ENCODE measurements at places on chromosomes 6 and 20.
A peak's percentile ranks its signal among the peaks of the same experiment; 100 is the strongest.

- no peak for DNase-seq
Measured at GRCh38 chr20:53515749-53516148, 77.9 kb downstream of the ZNF217 start.

GRCh38 chr20:7171911-7172310 lies 404.4 kb downstream of the BMP2 start:
- peak; percentile 57 for DNase-seq

GRCh38 chr6:148538261-148539190 lies 195.9 kb downstream of the SASH1 start:
- DNase-seq: peak; percentile 46

- no peak for DNase-seq
Measured at GRCh38 chr6:4891141-4891540, 112.7 kb downstream of the RPP40 start.

DNA sequence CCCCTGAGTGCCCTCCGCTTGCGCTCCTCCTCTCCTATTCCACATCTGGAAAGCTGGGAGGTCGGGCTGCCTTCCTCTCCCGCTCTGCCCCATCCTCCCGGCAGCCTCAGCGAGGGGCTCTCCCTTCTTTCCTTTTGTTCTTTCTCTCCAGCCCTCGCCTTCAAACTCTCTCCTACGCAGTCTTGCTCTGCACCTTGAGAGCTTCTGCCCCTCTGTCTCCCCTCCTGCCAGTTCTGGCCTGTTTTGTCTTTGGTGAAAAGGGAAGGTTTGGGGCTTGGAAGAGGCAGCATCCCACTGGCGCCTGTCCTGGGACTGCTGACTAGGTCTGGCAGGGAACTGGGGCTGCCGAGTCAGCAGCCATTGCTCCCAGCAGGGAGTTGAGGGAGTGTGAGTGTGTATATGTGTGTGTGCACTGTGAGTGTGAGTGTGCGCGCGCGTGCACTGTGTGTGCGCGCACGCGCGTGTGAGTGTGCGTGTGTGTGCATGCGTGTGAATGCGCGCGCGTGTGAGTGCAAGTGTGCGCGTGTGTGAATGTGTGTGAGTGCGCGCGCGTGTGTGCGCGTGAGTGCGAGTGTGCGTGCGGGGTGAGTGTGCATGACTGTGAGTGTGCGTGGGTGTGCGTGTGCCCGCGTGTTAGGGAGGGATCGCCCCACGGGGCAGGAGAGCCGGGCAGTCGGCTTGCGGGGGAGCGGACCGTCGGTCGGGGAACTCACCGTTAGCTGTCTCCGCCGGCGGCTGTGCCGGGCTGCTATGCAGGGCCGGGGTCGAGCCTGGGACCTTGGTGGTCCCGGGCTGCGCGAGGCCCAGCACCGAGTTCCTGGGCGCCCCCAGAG lies 523 bp downstream of the CPXM1 start:
- no peak for DNase-seq

- no peak for DNase-seq
Measured at GRCh38 chr6:56794421-56794820, 151.7 kb upstream of the DST start.

DNA sequence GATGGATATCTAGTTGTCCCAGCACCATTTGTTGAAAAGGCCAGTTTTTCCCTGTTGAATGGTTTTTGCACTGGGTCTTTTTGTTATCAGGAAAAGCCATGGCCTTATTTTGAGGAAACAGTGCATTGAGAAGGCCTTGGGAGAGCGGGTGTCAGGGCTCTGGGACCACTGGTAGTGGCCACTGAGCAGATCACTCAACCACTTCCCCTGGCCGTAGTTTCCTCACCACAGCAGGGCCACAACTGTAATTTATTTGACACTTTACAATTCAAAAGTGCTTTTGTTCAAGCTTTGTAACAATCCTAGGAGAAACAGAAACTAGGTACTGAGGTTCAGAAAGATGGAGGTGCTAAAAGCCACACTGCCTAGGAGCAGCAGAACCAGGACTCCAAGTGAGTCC lies 281.8 kb downstream of the GMDS start:
- DNase-seq: no peak

- DNase-seq: peak; percentile 78
Measured at GRCh38 chr6:31407699-31408098, 4.3 kb downstream of the MICA start.

GRCh38 chr6:38571721-38572120 lies 68.0 kb downstream of the BTBD9 start:
- DNase-seq: no peak

DNA sequence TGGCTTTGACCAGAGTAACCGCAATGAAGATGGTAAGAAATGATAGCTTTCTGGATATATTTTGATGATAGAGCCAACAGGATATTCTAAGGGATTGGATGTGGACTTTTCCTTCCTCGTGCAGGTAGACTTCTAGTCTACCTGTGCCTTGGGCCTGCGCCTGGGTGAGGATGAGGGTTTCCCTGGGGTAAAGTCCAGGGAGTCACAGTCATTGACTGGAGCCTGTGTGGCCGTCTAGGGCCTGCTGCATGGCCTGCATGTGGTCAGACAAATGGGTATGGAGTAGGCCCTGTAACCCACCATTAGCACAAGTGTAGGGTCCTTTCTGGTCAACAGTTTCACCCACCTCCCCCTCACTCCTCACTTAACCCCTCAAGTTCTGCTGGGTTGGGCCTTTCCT lies 12.7 kb upstream of the CHMP4B start:
- DNase-seq: no peak

- no peak for DNase-seq
Measured at GRCh38 chr20:53905019-53905819, 165.2 kb downstream of the BCAS1 start.
